ENCODE measurements at places on chromosomes 13 and 19. TPM values are rescaled to one million over a fixed set of nuclear protein-coding genes. Genes with fewer than 3 reads are reported as not detected.

DNA sequence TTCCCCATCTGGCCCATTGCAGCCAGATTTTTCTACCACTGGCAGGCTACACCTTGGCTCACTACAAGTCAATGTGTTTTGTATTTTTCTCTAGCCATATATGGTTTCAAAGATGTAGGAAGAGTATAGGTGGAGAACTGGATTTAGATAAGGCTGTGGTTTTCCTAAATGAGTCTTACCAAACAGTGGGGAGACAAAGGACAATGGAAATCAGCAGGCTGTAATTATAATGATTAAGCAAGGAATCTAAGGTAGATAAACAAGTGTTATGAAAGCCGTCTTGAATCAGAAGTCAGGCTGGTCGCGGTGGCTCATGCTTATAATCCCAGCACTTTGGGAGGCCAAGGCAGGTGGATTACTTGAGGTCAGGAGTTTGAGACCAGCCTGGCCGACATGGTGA is 11.2 kb downstream of the IGFL1 start:
- no peak for DNase-seq

DNA sequence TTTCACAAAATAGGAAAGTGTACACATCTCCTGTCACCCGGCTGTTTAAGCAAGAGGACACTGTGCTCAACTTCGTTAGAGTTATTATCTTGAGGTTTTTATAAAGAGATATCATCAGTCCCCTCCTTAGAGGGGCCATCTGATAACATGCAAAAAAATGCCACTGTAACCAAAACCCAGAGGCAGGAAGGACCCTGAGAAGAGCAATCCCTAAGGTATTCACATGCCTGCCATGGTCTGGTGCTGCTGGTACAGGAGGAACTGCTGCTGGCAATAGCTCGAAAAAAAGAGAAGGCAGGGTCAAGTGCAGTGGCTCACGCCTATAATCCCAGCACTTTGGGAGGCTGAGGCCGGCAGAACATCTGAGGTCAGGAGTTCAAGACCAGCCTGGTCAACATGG is 12.8 kb upstream of the CEACAM3 start:
- DNase-seq, result no peak

Gene SETDB2
- 9.5 TPM for total RNA-seq

Gene FGF22
- not detected for total RNA-seq

- DNase-seq, result no peak
Measured at GRCh38 chr19:50152578-50152977, 10.5 kb downstream of the IZUMO2 start.

GRCh38 chr13:27679396-27679795 is 57.7 kb downstream of the POLR1D start:
- DNase-seq, result no peak

Gene CCDC169
- 1.5 TPM for total RNA-seq

DNA sequence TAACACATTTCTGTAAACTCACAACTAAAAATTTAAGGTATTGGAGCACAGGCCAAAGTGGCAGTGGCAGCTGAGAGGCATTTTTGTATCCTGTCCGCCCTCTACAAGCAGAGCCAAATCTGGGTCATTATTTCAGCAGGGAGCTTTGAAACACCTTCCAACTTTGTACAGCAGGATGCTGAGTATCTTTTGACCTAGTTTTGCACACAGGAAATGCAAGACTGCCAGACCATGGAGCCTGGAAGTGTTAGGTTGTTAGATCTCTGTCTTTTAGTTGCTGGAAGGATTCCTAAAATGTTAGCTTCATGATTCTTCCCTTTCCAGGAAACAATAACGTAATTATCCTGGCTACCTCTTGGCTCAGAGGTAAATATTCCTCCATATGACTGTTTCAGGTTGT is 148.6 kb upstream of the ATXN8OS start:
- no peak for DNase-seq

DNA sequence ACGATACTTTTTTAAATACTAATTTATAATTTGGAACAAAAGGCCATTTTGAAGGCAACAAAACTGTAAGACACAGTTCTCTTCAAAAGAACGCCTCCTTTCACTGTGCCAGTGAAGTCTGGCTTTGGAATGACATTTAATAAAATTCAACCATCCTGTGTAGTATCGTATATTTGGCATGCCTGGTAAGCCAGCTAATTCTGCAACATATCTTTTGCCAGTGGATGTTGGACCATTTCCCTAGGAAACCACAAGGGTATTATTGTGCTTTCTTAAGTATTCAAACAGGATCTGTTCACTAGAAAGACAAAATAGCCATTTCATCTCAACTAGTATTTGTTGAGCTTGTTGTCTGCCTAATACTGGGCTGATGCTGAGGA is 111.6 kb downstream of the RGCC start:
- DNase-seq, result no peak

- DNase-seq, result no peak
Measured at GRCh38 chr13:112225429-112226090, 150.6 kb upstream of the SPACA7 start.
